Stimulated activated memory B cell treated with anti-CD40 and anti-IgM and Interleukin-4, amounts not matched to agents 10 μg/mL and 1 μg/mL and 100 μg/mL, for 72 hours (primary cell): ENCODE measurements at places on chromosomes 2 and 18.

DNA sequence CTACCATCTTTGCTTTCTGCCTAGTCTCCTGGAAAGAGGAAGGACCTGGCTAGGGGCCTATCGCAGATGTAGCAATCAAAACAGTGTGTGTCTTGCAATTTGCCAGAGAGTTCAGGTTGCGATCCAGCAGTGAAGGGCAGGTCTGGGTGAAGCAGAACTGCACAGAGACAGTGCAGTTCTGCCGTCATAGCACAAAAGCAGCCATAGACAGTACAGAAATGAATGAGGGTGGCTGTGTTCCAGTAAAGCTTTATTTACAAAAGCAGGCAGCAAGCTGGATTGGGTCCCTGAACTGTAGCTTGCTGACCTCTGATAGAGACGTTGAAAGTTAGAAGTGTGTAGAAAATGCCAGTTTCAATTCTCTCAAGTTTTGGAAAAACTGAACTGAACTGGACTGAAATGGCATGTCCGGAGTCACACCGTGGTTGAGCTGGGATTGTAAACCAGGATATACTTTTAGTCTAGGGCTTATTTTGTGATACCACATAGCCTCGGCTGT is 186.8 kb downstream of the LTBP1 start:
- no peaks in the 10 kb centered on the region for H3K36me3 ChIP-seq
- peaks cover 9% of the 10 kb centered on the region for H3K27me3 ChIP-seq

GRCh38 chr2:72150861-72151356 is 3.2 kb upstream of the CYP26B1 start:
- peaks cover 22% of the 10 kb centered on the region for H3K4me1 ChIP-seq
- no peak overlapping the region for H3K27ac ChIP-seq
- peaks cover 69% of the 10 kb centered on the region for H3K27me3 ChIP-seq
- no peak for ATAC-seq

DNA sequence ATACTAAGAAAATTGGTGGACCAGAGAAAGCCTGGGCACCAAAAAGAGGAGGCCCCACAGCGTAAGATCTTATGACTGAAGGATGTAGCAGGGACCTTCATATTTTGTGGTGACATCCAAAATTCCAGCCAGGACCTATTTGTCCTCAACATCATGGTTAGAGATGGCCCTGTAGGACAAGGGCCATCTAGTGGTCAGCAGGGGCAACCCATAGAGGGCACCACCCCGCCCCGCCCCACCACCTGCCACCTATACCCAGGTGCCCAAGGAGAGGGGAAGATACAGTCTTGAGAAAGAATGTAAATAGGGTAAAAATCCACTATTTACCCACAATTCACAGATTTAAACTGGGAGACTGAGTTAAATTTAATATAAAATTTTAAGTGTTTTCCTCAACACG is 59.6 kb upstream of the TMEM163 start:
- no peak overlapping the region for H3K27ac ChIP-seq
- H3K4me1 ChIP-seq = peaks cover 17% of the 10 kb centered on the region
- no peaks in the 10 kb centered on the region for H3K27me3 ChIP-seq

GRCh38 chr2:162266460-162266760 is 23.2 kb upstream of the FAP start:
- ATAC-seq = no peak
- H3K36me3 ChIP-seq = peaks cover 57% of the 10 kb centered on the region
- no peak overlapping the region for H3K27ac ChIP-seq
- H3K27me3 ChIP-seq = no peaks in the 10 kb centered on the region

DNA sequence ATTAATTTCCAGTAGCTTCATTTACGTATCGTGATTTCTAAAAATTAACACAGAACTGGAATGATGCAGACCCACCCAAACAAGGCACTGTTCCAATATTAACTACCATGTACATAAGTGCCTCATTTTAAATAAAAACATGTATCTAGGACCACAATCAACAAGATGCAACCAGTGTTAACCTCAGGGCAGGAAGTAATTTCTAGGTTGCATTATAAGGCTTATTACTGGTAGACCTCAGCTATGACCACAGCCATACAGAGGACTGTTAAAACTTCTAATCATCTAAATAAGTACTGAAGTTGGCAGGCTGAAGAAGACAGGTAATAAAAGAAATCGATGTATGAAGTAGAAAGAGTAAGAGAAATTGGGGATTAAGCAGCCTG is 262.9 kb downstream of the HDAC4 start:
- peaks cover 70% of the 10 kb centered on the region for H3K36me3 ChIP-seq
- ATAC-seq = no peak
- H3K4me1 ChIP-seq = no peaks in the 10 kb centered on the region
- no peak overlapping the region for H3K4me3 ChIP-seq
- no peak overlapping the region for H3K27ac ChIP-seq

DNA sequence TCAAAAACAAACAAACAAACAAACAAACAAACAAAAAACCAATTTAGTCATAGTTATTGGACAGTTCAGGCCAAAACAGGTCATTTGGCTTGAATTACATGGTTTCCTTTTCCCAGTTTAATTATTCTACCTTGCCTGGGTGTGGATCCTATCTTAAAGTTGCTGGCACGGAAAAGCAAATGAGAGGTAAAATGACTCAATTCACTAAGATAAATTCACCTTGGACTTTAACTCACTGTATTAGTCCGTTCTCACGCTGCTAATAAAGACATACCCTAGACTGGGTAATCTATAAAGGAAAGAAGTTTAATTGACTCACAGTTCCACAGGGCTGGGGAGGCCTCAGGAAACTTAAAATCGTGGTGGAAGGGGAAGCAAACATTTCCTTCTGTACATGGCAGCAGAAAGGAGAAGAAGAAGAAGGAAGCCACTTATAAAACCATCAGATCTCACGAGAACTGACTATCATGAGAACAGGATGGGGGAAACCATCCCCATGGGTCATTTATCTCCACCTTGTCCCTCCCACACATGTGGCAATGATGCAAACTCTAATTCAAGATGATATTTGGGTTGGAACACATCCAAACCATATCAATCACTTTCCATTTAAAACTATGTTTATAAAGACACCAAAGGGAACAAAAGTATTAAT is 22.5 kb upstream of the TRAPPC8 start:
- H3K27me3 ChIP-seq = no peaks in the 10 kb centered on the region
- H3K36me3 ChIP-seq = no peaks in the 10 kb centered on the region

- peaks cover 27% of the 10 kb centered on the region for H3K27me3 ChIP-seq
- H3K36me3 ChIP-seq = no peaks in the 10 kb centered on the region
These were observed 13.3 kb downstream of the CD28 start for GRCh38 chr2:203719456-203720410.

- H3K27ac ChIP-seq = no peak overlapping the region
- H3K4me3 ChIP-seq = no peak overlapping the region
- no peaks in the 10 kb centered on the region for H3K27me3 ChIP-seq
- H3K4me1 ChIP-seq = no peaks in the 10 kb centered on the region
- ATAC-seq = no peak
- peaks cover 68% of the 10 kb centered on the region for H3K36me3 ChIP-seq
These were observed 55.2 kb downstream of the ANKMY1 start for GRCh38 chr2:240502430-240503121.

GRCh38 chr2:219907011-219907365 is 279.6 kb downstream of the SLC4A3 start:
- H3K36me3 ChIP-seq = no peaks in the 10 kb centered on the region
- peaks cover 9% of the 10 kb centered on the region for H3K27me3 ChIP-seq
- no peak overlapping the region for H3K27ac ChIP-seq
- no peak for ATAC-seq
- no peaks in the 10 kb centered on the region for H3K4me1 ChIP-seq

- H3K36me3 ChIP-seq = no peaks in the 10 kb centered on the region
- no peak overlapping the region for H3K27ac ChIP-seq
- no peak overlapping the region for H3K4me3 ChIP-seq
- no peaks in the 10 kb centered on the region for H3K27me3 ChIP-seq
- no peak for ATAC-seq
These were observed 70.3 kb downstream of the MYT1L start for GRCh38 chr2:2260696-2261268.

GRCh38 chr2:175167076-175167791 is 769 bp downstream of the ATF2 start:
- peak; percentile 15 for ATAC-seq
- no peaks in the 10 kb centered on the region for H3K36me3 ChIP-seq
- peak overlapping the region; percentile 90 for H3K4me3 ChIP-seq
- peaks cover 16% of the 10 kb centered on the region for H3K4me1 ChIP-seq

DNA sequence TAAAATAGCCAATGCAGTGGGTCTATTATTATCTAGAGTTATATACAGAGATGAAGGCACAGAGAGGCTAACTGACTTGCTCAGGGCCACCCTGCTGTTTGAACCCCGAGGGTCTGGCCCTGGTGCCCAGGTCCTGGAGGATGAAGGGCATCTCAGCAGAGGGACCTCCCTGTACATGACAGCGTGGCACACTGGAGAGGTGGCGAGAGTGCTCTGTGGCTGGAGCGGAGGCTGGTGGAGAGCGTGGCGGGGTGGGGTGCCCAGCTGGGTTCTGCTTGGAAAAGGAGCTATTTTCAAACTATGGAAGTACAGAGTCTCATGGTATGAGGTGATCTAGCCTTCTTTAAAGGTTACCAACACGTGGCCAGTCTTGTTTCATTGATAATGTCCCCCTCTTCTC is 35.8 kb downstream of the GREB1 start:
- ATAC-seq = no peak
- H3K36me3 ChIP-seq = no peaks in the 10 kb centered on the region
- H3K4me3 ChIP-seq = no peak overlapping the region
- no peak overlapping the region for H3K27ac ChIP-seq

- no peaks in the 10 kb centered on the region for H3K27me3 ChIP-seq
- H3K4me3 ChIP-seq = no peak overlapping the region
- no peaks in the 10 kb centered on the region for H3K4me1 ChIP-seq
- no peak for ATAC-seq
- H3K36me3 ChIP-seq = no peaks in the 10 kb centered on the region
These were observed 152.2 kb downstream of the DAW1 start for GRCh38 chr2:228023619-228024018.

DNA sequence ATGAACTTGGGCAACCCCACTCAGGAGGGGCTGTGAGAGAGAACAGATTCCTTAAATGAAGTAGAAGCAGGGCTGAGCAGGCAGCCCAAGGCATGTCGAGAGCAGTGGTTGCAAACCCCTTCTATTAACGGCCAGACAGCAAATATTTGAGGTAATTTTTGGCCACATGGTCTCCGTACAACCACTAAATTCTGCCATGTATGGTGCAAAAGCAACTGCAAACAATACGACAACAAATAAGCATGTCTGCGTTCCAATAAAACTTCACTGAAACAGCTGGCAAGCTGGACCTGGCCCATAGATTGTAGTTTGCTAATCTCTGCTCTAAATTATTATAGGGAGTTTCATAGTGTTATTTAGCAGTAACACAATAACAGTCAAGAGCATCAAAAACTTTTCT is 217.0 kb upstream of the ZNF521 start:
- no peak overlapping the region for H3K4me3 ChIP-seq
- ATAC-seq = no peak
- no peaks in the 10 kb centered on the region for H3K27me3 ChIP-seq
- no peaks in the 10 kb centered on the region for H3K4me1 ChIP-seq
- no peak overlapping the region for H3K27ac ChIP-seq

GRCh38 chr2:33111002-33111446 is 164.3 kb downstream of the LTBP1 start:
- peaks cover 37% of the 10 kb centered on the region for H3K27me3 ChIP-seq
- no peaks in the 10 kb centered on the region for H3K4me1 ChIP-seq
- H3K4me3 ChIP-seq = no peak overlapping the region
- H3K36me3 ChIP-seq = no peaks in the 10 kb centered on the region

- H3K27me3 ChIP-seq = no peaks in the 10 kb centered on the region
- H3K27ac ChIP-seq = no peak overlapping the region
- H3K4me1 ChIP-seq = peaks cover 6% of the 10 kb centered on the region
- no peak overlapping the region for H3K4me3 ChIP-seq
- H3K36me3 ChIP-seq = peaks cover 15% of the 10 kb centered on the region
These were observed 41.7 kb upstream of the MALL start for GRCh38 chr2:110157153-110157793.

DNA sequence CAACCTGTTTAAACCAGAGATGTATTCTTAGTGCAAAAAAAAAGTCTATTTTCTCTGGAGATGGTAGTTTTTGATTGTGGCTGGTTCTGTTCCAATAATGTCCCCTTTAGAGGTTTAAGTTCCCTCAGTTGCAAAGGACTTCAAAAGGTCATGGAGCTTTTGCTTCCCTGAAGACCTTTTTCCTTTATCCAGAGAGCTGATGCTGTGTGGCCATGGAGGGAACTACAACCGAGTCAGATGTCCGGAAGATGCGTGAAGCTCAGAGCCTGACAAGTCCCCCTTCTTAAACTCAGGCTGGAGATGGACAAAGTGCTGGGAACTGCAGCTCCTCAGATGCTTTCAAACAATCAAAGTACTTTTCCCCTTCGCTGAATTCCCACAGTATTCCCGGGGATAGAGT is 176.1 kb downstream of the TMEM18 start:
- peaks cover 10% of the 10 kb centered on the region for H3K27me3 ChIP-seq
- H3K4me3 ChIP-seq = no peak overlapping the region
- H3K4me1 ChIP-seq = no peaks in the 10 kb centered on the region
- H3K27ac ChIP-seq = no peak overlapping the region
- no peaks in the 10 kb centered on the region for H3K36me3 ChIP-seq
- no peak for ATAC-seq

- no peaks in the 10 kb centered on the region for H3K4me1 ChIP-seq
- ATAC-seq = no peak
- no peak overlapping the region for H3K4me3 ChIP-seq
- no peak overlapping the region for H3K27ac ChIP-seq
These were observed 547.5 kb upstream of the TNP1 start for GRCh38 chr2:217407362-217407761.
